ENCODE measurements at places on chromosomes 5 and 9.
A peak's percentile ranks its signal among the peaks of the same experiment; 100 is the strongest.

GRCh38 chr9:551986-552929 is 289.2 kb upstream of the DMRT1 start:
- DNase-seq: peak; percentile 45

GRCh38 chr9:114769624-114770023 is 36.2 kb downstream of the TNFSF15 start:
- peak; percentile 41 for DNase-seq

GRCh38 chr9:99411068-99411467 is 189.0 kb downstream of the SEC61B start:
- DNase-seq: peak; percentile 71

DNA sequence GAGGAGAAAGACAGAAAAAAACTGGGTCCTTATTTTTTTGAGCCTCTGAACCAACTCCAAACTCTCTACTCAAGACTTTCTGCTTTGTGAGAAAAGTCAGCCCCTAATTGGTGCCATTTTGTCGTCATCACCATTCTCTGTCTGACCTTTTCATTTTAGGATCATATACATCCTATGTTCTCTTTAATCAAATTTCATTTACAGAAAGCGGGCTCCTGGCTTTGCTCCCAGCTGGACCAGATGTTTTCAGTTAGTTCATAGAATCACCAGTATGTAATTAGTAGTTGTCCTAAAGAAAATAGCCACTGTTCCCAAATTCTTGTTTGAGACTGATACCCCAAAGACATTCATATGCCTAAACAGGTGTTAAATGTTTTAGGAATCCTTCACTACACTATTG is 28.6 kb upstream of the SLCO4C1 start:
- DNase-seq: peak; percentile 2

All from fibroblast of mammary gland (primary cell).